HT1080 (cell line): ENCODE measurements at places on chromosomes 16 and 17. TPM values are rescaled to one million over a fixed set of nuclear protein-coding genes. Genes with fewer than 3 reads are reported as not detected.

Gene SSTR5
- not detected in 2 replicates for total RNA-seq

Gene RMI2
- 9.4 and 14.2 TPM in 2 replicates for total RNA-seq

Gene PPP1R1B
- 0.30 TPM in 1 of 2 replicates, not detected in the other for total RNA-seq

Gene TMEM208
- 39.4 and 50.3 TPM in 2 replicates for total RNA-seq

Gene GSE1
- 6.3 and 10.1 TPM in 2 replicates for total RNA-seq

Gene NPIPA5
- total RNA-seq = 1.5 and 3.0 TPM in 2 replicates

Gene MAPK8IP3
- total RNA-seq = 24.4 and 27.4 TPM in 2 replicates

Gene IL17C
- not detected in 2 replicates for total RNA-seq

Gene BAIAP3
- 0.13 and 0.50 TPM in 2 replicates for total RNA-seq

Gene GDPD1
- 0.77 and 1.5 TPM in 2 replicates for total RNA-seq

GRCh38 chr17:8110456-8110804 lies 7.9 kb downstream of the ALOXE3 start:
- DNase-seq = no peak

DNA sequence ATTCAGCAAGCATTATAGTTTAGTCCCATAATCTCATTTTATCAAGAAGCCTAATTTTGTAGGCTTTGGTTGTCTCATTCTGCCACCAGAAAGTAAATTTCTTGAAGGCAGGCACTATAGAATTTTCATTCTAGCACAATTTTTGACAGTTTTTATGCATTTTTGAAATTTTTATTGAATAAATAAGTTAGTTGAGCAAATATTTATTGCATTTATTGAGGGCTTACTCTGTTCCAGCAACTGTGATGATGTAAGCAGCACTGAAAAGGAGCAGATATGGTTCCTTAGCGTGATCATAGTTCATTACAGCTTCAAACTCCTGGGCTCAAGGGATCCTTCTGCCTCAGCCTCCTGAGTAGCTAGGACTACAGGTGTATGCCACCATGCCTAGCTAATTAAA lies 34.2 kb downstream of the PPM1E start:
- DNase-seq = no peak

DNA sequence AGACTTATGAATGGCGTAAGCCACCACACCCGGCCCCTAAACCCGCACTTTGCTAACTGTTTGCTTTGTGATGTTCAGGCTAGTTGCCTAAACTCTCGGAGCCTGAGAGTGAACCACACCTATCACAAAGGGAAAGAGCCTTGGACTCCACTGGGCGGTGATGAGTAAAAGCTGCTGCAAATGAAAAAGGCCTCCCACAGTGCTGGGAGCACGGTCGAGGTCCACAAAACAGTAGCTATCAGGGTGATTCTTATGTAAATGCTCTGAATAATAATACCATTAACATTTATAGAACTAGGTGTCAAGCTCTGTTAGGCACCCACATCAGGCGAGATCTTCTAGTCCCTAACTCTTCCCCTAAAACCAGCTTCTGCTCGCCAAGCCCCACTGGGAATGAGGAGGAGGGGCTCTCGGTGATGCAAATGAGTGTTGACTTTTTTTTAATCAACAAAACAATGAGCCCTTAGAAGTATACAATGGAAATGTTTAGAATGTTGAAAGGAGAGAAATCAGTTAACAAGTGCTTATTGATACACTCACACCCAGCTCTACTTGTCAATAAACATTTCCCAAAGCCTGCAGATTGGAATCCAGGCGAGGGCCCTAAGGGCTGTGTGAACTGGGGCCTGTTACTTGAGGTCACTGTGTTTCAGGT lies 19.8 kb downstream of the FBRS start:
- DNase-seq = no peak

GRCh38 chr17:32264140-32264799 lies 1.4 kb upstream of the RHBDL3 start:
- DNase-seq = no peak

DNA sequence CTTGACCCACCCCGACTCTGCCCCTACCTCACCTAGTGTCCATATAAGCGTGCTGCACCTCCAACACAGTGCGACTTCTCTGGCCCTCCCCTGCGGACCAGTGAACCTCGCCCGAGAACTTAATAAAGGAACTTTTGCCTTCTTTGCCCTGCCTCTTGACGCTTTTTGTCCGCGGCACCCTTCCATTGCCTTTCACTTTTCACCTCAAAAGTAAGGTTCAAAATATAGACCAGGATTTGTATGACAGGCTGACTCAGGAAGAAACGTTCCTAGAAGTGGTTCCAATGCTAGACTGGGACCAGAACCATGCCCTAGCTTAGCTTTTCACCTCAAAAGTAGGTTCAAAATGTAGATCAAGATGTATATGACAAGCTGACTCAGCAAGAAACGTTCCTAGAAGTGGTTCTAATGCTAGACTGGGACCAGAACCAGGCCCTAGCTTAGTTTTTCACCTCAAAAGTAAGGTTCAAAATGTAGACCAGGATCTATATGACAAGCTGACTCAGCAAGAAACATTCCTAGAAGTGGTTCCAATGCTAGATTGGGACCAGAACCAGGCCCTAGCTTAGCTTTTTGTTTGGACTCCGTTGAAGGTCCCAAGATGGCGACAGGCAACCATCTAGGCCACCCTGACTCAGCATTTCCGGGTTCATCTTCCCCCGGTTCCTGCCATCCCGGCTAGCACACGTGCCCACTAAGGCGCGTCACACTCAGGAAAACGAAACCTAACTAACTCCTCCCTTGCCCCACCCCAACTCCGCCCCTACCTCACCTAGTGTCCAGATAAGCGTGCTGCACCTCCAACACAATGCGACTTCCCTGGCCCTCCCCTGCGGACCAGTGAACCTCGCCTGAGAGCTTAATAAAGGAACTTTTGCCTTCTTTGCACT lies 51.0 kb upstream of the TMEM97 start:
- no peak for DNase-seq

GRCh38 chr16:8631818-8632465 lies 10.4 kb downstream of the METTL22 start:
- no peak for DNase-seq

DNA sequence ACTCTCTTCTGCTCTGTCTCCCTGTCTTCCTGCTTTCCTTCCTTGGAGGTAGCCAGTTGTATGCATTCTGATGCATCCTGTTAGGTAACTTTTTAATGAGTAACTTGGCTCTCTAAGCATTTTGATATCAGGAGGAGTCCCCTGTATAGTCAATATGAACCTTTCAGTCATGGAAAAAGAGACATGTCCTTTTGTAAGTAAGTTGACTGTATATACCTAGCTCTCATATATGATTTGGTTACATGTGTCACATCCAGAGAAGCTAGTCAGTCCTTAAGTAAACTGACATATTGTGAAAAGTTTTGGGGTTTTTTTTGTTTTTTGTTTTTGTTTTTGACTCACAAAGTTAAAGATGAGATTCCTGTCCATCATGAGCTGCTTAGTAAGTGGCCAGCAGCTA lies 18.8 kb downstream of the UTP18 start:
- DNase-seq = no peak

GRCh38 chr17:56367366-56367765 lies 214.1 kb downstream of the ANKFN1 start:
- DNase-seq = no peak

- DNase-seq = no peak
Measured at GRCh38 chr17:17942846-17943245, 29.4 kb downstream of the TOM1L2 start.

- no peak for DNase-seq
Measured at GRCh38 chr16:8776129-8776584, 21.3 kb downstream of the TMEM186 start.

GRCh38 chr17:59829217-59830006 lies 63.3 kb downstream of the TUBD1 start:
- DNase-seq = peak; percentile 95

DNA sequence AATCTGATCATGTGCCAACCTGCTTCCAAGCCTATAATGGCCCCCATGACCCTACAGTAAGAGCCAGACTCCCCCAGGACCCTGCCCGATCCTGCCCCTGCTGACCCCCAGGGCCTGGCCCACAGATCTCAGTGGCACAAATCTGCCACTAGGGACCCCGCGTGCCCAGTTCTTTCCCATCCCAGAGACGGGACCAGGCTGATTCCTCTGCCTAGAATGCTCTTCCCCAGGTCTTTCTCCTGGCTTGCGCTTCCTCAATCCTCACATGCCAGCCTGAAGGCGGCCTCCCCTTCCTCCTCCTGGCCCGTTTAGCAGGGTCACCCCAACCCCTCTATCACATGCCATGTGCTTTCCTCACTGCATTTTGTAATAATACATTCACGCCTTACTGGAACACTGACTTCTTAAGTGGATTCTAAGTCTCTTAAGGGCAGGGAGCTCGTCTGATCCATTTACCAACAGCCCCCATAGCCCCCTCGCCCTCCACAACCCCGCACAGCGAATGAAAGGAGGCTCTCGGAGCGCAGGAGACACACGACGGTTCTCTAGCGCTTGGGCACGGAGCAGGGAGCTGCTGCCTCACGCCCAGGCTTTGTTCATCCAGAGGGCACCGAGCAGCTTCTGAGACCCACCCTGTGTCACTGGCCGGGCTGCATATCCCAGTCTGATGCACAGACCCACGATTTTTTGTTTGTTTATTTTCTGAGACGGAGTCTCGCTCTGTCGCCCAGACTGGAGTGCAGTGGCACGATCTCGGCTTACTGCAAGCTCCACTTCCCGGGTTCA lies 1.2 kb downstream of the TRIM65 start:
- DNase-seq = no peak

DNA sequence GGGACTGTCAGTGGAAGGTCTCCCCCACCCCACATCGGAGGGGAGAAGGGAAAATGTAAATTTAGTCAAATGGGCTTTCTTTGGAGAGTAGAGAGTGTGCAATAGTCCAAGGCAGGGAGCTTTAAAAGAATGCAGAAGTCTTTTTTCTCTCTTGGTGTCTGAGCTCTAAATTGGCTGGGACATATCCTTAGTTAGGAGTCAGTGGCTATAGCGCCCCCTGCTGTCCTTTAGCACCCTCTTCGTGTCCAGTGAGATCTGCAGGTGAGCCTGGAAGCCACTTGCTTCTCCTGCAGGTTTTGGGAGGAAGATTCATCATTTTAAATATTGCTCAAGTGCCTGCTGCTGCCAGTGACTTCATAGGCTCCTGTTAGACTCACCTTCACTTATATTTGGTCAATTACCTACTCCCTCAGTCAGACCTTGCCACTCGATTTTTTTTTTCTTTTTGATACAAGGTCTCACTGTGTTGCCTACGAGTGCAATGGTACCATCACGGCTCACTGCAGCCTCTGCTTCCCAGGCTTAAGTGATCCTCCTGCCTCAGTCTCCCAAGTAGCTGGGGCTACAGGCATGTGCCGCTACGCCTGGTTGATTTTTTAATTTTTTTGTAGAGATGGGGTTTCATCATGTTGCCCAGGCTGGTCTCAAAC lies 174.8 kb downstream of the PRKCB start:
- DNase-seq = peak; percentile 27

GRCh38 chr17:15171167-15172047 lies 93.7 kb downstream of the PMP22 start:
- peak; percentile 67 for DNase-seq

GRCh38 chr16:53370827-53371226 lies 63.4 kb upstream of the RBL2 start:
- DNase-seq = no peak

GRCh38 chr16:67246756-67247191 lies 507 bp downstream of the FHOD1 start:
- DNase-seq = no peak

- DNase-seq = no peak
Measured at GRCh38 chr17:15418781-15419180, 48.6 kb downstream of the CDRT4 start.

DNA sequence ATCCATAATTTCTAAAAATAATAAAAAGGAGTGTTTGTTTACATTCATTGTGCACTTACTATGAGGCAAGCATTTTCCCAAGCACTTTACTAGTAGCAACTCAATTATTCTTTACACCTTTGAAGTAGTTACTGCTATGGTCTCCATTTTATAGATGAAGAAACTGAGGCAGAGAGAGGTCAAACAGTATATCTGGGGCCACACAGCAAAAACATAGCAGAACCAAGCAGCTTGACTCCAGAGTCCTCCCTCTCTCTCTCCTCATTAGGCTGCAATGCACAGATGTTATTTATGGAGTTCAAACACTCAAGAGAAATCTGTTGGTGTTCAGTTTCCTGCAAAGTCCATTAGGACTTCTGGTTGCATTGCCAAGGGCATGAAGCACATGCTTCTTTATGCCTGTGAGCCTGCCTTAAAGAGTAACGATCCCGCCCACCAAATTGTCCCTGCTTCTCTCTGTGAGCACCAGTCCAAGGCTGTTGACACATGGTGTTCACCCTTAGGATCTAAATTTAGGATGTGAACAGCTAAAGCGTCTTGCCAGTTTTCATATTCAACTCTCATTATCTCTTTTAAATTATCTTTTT lies 44.0 kb downstream of the GPRC5B start:
- no peak for DNase-seq

- peak; percentile 96 for DNase-seq
Measured at GRCh38 chr16:55499951-55500529, 8.8 kb upstream of the LPCAT2 start.

DNA sequence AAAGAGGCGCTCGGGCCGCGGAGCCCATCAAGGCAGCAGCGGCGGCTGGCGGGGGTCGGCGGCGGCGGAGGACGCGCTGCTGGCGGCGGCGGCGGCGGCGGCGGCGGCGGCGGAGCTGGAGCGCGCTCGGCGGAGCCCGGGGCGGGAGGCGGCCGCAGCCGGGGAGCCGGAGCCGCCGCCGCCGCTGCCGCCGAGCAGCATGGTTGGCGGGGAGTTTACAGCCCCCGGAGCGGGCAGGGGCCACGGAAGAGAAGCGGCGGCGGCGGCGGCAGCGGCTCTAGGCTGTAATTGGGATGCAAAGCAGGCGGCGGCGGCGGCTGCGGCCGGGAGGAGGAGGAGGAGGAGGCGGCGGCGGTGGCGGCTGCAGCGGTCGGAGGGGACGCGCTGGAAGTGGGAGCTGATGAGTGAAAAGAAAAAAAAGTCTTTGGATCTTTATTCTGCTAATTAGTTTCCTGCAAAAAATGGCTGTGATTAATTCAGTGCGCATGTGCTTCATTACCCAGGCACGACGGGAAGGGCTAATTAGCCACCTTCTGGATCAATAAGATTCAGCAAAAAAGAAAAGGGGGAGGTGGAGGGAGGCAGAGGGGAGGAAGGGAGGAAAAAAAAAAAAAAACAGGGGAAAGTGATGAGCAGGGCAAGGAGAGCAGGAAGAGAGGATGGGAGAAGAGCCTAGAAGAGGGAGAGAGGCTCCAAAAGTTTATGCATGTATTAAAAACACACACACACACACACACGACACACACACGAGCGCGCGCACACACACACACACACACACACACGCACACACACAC lies 10.9 kb upstream of the ZFHX3 start:
- DNase-seq = peak; percentile 74

DNA sequence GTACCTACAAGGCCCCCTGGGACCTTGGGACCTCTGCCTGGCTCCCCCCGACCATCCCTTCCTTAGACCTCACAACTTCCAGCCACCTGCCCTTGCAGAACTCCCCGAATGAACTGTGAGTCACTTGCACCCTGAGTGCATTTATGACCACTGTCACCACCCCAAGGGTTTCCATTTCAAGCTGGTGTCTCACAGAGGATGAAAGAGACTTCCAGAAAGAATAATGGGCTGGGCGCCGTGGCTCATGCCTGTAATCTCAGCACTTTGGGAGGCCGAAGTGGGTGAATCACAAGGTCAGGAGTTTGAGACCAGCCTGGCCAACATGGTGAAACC lies 124.5 kb upstream of the CIBAR2 start:
- DNase-seq = no peak

- no peak for DNase-seq
Measured at GRCh38 chr17:20184977-20185619, 175.9 kb downstream of the SPECC1 start.

GRCh38 chr17:74780443-74781238 lies 4.5 kb upstream of the NAT9 start:
- peak; percentile 66 for DNase-seq
